ENCODE measurements at places on chromosomes 7 and 10.

- no peak for DNase-seq
These were observed 68.9 kb downstream of the KLF6 start for GRCh38 chr10:3716093-3716492.

DNA sequence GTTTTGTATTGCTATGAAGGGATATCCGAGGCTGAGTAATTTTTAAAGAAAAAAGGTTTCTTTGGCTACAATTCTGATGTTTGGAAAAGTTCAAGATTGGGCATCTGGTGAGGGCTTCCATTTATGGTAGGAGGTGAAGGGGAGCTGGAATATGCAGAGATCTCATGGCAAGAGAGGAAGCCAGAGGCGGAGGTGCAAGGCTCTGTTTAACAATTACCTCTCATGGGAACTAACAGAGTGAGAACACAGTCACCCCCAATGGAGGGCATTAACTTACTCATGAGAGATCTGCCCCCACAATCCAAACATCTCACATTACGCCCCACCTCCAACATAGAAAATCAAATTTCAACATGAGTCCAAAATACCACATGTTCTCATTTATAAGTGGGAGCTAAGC lies 62.0 kb downstream of the AKR1D1 start:
- no peak for DNase-seq

- no peak for DNase-seq
These were observed 3.6 kb downstream of the SRI start for GRCh38 chr7:88216276-88216675.

- DNase-seq: peak; percentile 34
These were observed 514 bp downstream of the NHLRC2 start for GRCh38 chr10:113854761-113855588.

GRCh38 chr10:86210416-86210815 lies 156.2 kb downstream of the GRID1 start:
- no peak for DNase-seq

- no peak for DNase-seq
These were observed 30.0 kb upstream of the SRGN start for GRCh38 chr10:69057951-69058297.

GRCh38 chr10:15046626-15047025 lies 2.9 kb downstream of the OLAH start:
- DNase-seq: no peak

DNA sequence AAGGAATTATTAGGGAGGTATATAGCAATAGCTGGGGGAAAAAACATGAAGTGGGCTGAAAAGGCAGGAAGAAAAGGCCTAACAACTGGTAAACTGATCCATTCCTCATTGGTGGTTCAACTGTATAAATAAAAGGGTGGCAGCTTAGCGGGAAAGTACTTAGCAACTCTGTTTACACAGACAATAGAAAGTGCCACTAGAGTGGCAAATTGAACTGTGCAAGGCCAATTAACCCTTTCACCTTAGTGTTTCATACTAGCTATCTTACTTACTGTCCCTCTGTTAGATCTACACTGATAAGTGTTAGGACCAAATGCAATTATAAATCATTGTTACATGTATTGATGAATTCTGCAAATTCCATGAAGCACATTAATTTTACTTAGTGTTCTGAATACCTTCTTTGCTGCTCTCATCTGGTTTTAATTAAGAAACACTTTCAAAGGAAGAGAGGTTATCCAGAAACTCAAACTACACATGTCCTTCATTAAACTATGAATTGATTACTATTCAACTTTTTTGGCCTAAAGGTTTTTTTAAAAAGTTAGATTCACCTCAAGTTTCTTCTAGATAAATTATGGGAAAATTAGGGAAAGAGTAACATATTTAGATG lies 28.0 kb downstream of the DNAJC1 start:
- no peak for DNase-seq

DNA sequence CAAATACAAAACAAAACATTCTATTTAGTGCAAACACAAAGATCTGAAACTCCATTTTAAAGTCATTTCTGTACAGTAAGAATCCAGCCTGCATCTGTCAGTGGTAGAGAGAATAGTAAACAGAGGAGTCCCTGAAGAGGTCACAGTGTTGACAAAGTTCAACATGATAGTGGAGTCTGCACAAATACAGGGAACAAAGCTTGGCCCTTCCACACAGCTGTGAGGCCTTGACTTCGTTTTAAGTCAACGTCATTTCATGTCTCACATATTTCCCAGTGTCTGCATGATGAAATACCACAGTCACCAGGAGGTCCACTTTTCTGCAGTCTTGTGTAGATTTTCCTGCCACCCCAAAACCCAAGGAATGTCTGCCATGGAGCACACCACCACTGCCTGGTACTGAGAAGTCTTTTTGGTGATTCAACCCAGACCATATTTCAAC lies 33.0 kb downstream of the CYP26A1 start:
- no peak for DNase-seq

GRCh38 chr7:77327932-77328628 lies 88.1 kb downstream of the GSAP start:
- DNase-seq: no peak

- DNase-seq: no peak
These were observed 552.5 kb upstream of the FOXK1 start for GRCh38 chr7:4129481-4130122.

DNA sequence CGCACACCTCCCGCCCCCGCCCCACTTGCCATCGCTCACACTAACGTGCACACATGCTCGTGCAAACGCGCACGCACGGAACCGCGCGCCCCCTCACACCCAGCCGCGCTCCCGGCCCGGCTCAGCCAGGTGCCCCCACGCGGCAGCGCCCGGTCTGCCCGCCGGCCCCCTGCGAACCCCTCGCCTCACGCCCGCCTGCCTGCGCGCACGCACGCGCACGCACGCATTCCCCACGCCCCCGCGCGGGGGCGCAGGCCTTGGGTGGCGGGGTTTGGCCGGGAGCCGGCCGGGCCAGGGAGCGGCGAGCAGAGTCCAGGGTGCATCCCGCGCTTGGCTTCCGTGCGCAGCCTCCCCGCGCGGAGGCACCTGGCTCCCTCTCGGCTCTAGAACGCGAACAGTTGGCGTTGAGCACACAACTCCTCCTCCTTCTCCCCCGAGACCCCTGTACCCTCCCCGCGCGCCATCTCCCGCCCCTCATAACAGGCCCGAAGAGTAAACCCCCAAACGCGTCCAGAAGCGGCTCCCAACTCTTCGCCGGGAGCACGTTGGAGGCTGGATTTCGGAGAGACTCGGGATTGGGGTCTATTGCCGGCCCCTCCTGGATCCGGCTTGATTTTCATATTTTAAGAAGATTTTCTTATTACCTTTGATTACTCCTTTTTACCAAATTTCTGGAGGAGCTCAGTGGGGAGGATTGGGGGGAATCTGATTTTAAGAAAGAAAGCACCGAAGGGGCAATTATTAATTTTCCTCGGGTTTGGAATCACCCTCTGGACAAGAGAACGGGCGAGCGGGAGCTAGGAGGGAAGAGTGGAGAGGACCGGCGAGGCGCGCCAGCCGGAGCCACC lies 527 bp upstream of the SORCS3 start:
- DNase-seq: no peak

DNA sequence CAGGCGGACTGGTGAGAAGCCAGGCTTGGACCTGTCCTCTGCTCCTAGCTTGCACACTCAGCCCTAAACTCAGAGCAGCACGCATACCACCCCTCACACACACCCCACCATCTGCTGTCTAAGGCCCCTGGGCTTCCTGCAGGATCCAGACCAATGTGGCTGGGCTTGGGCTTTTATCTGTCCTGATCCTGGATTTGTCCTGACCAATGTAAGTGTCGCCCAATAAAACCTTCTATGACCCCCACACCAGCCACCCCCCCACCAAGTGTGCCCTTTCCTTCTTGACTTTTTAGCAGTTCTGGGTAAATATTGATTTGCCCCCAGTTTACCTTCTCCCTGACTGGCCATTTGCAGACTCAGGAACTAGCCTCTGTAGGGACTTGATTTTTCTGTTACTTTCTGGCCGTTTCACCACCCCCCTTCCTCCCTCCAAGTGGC lies 1.7 kb upstream of the HOXA13 start:
- peak; percentile 45 for DNase-seq

DNA sequence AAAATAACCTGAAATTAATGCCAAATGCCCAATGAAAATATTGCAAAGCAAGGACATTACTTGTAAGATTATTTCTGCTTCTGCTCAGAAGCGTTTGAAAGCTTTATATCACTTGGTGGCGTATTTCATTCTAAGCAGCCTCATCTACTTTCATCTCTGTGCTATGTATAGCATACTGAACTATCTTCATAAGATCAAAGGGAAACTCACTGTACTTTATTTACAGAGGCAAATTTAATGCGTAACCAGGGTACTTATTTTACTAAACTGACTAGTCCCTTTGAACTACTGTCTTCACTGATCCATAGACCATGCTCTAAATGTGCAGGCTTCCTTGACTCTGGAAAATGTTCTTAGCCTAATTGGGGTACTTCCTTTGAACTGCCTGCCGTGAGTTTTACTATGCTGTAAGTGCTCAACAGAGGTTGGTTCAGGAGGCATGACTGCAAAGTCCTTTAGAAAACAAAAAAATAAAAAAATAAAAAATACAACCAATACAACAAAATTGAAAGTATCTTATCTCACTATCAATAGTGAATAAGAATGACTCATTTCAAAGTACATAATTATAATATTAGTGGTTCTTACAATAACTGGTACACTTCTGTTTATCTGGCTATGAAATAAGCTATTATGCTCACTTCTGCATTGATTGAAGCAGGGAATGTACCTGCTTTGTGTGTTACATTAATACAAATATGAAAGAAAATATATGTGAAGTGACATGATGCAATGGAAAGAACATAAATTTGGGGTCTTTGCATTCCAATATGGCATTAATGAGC lies 41.0 kb upstream of the TSPAN12 start:
- DNase-seq: no peak

DNA sequence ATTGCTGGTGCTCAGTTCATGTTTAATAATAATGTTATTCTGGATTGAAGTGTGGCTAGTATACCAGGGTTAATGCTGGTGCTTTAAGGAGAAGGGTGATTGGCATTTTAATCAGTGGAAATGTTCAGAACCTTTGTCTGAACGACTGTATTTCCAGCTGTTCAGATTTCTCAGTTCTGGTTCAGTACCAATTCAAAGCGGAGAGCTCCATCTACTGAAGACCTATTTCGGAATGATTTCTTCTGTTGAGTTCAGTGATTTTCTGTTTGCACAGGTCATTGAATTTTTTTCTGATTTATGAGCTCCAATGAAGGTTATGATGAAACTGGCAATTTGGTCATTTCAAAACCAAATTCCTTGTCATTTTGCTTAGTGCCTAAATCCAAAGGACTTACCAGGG lies 160.1 kb downstream of the EXOC4 start:
- DNase-seq: no peak

DNA sequence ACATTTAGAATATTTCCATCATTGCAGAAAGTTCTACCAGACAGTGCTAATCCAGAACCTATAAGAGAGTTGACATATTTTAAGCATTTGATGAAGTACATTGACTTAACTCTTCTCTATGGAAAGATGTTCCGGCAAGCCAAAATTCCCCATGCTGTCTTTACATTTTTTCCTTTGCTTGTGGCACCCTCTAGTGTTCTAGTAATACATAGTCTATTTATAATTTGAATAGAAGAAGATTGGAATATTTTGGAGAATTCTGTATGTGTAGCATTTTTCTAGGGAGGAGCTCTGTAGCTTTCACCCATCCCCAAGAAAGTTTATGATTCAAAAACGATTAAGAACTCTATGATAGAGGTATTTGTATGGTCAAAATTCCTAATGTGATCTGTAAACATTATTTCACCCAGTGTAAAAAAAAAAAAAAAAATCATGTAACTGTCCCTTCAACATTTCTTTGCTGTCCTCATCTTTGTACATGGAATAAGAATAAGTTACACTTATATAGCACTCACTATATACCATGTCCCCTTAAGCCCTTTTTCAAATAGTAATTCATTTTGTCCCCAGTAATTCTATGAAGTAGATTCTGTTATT lies 33.2 kb downstream of the NRF1 start:
- no peak for DNase-seq

DNA sequence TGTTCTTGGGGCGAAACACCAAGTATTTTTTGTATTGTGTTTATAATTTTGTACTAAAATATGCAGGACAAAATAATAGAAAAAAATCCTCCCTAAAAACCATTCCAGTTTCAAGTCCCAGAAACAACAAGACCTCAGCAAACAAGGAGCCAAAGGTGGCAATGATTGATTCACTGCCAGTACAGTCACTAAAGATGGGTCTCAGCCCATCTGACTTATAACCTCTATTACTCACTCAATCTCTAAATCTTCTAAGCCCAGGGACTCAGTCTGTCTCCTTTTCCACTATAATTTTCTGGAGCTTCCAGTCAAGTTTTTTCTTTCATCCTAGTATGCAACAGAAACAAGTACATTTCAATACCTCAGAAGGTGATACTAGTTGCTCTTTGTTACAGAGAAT lies 33.3 kb downstream of the SNX13 start:
- DNase-seq: no peak

DNA sequence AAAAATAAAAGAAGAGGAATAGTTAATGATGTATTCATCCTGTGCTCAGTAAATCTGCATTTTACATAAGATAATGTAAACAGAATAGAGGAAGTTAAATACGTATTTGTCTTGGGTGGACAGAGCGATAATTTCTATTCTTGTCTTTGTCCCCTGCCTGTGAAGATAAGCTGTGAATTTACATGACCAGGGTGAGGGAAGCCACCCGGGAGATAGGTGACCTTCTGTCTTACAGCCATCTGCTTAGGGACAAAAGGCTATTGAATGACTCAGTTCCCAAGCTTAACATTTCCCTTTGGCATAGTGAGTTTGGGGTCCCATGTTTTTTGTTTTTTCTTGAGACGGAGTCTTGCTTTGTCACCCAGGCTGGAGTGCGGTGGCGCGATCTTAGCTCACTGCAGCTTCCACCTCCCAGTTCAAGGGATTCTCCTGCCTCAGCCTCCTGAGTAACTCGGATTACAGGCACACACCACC lies 88.7 kb upstream of the KCTD7 start:
- no peak for DNase-seq

DNA sequence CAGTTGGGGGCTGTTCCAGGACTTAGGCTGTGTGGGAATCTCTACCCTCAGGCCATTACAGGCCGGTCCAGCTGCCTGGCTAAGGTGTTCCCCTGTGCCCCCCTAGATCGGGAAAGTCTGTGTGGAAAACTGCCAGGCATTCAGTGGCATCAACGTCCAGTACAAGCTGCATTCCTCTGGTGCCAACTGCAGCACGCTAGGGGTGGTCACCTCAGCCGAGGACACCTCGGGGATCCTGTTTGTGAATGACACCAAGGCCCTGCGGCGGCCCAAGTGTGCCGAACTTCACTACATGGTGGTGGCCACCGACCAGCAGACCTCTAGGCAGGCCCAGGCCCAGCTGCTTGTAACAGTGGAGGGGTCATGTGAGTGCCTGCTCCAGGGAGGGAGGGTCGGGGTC lies 27.1 kb upstream of the CSGALNACT2 start:
- no peak for DNase-seq

GRCh38 chr10:546451-546850 lies 143.0 kb downstream of the DIP2C start:
- no peak for DNase-seq

- no peak for DNase-seq
These were observed 87.4 kb downstream of the RAMP3 start for GRCh38 chr7:45244981-45245380.

DNA sequence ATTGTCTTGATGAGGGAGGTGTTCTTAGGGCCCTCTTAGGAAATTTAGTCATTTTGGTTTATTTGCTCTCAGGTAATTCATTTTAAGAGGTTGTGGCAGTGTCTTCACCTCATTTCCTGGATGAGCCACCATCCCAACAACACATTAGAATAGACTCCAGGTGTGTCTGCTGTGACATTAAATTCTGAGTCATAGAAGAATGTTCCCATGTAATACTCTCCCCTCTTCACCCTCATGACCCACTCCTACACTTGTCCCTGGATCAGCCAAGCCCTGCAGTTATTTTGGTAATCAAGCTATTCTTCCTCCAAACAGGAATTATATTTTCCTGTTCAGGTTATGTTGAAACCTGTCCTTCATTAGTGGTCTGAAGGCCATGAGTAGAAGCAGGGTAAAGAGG lies 944.1 kb downstream of the SORCS3 start:
- DNase-seq: no peak
